ENCODE measurements at places on chromosomes 16 and 17.

DNA sequence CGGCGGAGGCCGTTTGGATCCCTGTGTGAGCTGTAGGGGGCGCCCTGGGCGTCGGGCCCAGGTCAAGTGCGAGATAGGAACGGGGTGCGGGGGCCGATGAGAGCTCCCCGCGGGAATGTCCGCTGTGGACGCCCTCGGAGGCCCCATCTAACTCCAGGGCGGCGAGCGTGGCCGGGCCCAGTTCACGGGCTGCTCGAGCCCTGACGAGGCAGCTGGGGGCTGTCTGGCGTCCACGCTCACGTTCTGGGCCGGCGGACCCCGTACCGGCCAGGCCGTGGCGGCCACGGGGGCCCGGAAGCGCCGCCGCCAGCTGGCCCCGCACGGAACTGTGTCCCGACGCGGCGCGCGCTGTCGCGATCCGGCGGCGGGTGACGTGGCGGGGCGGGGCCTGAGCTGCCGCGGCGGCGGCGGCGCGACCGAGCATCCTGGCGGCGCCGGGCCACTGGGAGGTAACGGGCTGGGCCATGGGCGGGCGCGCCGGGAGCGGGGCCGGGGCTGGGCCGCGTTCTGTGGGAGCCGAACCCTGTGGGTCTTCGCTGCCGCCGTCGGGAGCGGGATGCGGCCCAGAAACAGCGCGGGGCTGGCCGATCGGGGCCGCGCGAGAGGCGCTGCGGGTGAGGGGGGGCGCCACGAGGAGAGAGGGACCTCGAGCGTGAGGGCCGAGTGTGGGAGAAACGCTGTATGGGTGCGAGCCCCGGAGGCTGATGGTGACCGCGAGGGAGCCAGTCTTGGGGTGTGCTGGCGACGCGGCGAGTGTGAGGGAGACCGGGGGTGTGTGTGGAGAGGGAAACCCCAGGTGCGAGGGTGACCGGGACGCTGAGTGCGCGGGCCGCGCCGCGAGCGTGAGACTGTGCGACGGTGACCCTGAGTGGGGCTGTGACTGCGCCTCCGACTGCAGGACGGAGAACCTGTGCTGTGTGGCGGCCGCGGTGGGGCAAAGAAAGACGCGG lies at the start of gene SLC7A6:
SLC7A6 (plus strand) TSS at position 399 of the 950 bp plus-strand sequence. CDS start 10,201 bp downstream, outside the sequence.
- DNase-seq: no peak

DNA sequence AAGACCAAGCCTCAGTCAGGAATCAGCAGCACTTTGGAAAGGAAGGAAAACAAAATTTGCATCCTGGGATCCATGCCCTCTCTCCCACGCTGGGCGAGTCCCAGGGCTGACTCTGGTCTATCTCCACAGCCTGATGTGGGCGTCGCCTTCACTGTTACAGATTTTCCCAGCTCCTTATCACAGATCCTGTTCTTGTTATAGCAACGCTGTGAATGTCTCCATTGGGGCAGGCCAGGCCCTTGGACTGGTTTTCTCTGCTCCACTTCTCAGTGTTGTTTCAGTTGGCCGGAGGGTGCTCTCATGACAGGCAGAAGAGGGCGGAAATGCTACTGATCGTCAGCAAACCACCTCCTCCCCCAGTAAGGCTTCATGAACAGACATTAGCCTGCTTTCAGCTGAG lies 127.9 kb upstream of the CDH11 start:
- no peak for DNase-seq

GRCh38 chr17:81404558-81405165 lies 9.4 kb downstream of the BAHCC1 start:
- DNase-seq: no peak

DNA sequence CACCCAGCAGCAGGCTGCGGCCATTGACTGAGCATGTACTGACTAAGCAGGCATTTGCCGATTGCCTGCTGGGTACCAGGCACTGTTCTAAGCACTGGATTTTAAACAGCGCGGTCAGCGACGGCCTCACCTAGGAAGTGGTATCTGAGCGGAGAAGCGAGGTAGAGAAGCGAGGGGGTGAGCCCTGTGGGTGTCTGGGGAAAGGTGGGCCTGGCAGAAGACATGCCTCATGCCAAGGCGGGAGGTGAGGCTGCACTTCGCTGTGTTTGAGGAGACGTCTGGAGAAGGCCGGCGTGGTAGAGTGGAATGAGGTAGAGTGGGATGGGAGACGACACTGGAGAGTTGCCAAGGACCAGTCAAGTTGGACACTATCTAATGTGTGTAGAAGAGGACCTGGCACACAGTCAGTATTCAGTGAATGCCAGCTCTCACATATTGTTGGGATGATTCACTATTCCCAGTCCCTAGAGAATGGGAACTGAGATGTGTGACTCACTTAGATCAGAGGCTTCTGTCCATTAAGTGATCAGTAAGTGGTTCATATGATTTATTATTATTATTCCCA lies 14.4 kb downstream of the SYCE1L start:
- no peak for DNase-seq

DNA sequence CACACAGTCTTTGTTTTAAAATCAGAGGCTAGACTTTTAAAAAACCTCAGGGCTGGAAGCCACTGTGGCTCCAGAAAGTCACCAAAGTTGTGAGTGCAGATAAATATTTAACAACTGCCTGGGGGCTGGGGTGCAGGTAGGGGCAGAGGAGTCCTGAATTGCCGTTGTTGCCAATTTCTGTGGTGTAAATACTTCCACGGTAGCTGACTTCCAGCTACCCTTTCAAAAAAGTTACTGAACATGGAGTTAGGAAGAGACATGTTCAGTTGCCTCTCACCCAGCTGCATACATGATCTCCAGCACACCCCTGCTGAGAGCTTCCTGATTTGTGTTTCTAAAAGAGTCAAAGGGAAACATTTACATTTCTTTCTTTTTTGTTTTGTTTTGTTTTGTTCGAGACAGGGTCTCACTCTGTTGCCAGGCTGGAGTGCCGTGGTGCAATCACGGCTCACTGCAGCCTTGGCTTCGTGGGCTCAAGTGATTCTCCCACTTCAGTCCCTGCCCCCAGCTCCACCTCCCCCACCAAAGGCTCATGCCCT lies 58.7 kb downstream of the PLXDC1 start:
- DNase-seq: peak; percentile 22

GRCh38 chr17:80104321-80104955 lies 3.1 kb downstream of the GAA start:
- no peak for DNase-seq

DNA sequence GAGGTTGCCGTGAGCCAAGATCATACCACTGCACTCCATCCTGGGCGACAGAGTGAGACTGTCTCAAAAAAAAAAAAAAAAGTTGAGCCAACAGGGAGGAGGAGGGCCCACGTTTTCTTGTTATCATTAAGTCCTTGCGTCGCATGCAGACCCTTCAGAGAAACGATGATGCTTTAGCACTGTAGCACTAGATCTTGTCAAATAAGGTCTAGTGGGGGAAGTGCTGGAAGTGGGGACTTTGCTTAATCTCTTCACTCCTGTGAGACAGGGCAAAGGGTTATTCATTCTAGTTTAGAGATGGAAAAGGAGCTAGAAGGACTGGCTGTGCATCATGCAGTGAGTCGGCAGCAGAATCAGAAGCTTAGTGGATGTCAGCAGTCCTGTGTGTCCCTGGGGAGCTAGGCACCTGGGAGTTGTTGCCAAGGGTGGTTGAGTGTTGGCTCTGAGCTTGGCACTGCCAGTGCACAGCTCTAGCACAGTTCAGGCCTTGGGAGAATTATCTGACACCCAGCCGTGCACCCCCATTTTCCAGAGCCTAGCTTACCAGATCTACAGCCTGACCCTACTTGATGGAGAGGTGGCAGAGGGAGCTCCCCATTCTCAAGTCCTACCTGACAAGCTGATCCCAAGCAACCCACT lies 33.4 kb upstream of the TBX2 start:
- no peak for DNase-seq

DNA sequence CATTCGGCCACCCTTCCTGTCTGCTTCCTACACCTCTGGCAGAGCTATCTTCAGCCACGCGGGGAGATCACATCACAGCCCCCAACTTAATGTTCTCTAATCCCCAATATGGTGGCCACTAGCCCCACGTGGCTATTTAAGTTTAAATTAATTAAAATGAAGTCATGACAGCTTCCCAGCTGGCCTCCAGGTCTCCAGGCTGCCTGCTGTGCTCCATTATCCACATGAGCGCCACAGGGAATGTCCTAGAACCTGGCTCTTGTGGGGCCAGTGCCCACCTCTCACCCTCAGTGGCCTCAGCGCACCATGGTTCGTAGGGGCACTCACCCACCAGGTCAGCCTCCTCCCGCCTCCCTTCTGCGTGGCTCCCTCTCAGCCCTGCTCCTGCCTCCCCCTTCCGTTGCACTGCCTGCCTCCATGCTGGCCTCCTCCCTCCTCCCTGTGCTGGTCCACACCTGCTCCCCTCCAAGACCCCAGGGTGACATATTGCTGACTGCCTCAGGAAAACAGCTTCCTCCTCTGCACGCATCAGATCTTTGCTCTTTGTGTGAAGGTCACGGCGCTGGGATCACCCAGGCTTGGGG lies 47.7 kb downstream of the IRF8 start:
- DNase-seq: no peak

- DNase-seq: no peak
Observed at GRCh38 chr17:6290488-6291196, 144.3 kb downstream of the AIPL1 start.

GRCh38 chr17:28897769-28898526 lies 415 bp upstream of the FLOT2 start:
- DNase-seq: no peak

GRCh38 chr17:334974-335481 lies 17.6 kb downstream of the RPH3AL start:
- DNase-seq: no peak

GRCh38 chr17:27105636-27106035 lies 188.3 kb upstream of the WSB1 start:
- no peak for DNase-seq

- no peak for DNase-seq
Observed at GRCh38 chr17:71184716-71185115, 936.1 kb upstream of the SOX9 start.

- DNase-seq: no peak
Observed at GRCh38 chr16:3819175-3819527, 61.4 kb downstream of the CREBBP start.

- DNase-seq: no peak
Observed at GRCh38 chr16:89200124-89200849, at the start of gene SLC22A31. SLC22A31 (minus strand) TSS chr16:89200537; CDS start chr16:89200501, 36 bp downstream.

GRCh38 chr17:72853440-72854415 lies 238.8 kb downstream of the SLC39A11 start:
- DNase-seq: no peak

- no peak for DNase-seq
Observed at GRCh38 chr16:8310323-8310722, 280.0 kb downstream of the TMEM114 start.

DNA sequence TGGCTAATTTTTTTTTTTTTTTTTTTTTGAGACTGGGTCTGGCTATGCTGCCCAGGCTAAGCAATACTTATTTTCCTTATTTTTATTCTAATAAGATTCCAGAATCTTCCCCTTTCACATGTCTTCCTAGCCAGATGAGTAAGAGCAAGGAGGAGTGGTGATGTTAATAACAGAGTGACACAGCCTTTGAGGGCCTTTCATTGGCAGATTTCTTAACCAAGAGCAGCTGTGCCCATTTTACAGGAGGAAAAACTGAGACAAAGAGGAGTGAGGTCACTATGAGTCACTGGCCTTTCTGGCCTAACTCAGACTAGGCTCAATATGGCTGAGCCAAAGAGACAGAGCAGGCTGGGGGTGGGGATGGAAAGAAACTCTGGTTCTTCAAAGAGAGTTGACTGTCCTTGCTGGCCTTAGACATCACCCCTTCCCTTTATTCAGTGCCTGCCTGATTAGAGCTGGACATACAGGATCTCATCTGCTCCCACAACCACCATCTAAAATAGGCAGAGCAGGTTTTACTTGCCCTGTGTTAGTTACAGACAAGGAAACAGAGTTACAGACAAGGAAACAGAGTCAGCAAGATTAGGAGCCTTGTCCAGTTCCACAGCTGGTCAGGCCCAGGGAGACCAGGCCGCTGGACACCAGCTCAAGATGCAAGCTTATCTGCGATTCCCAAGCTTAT lies 50.0 kb upstream of the TOB1 start:
- DNase-seq: no peak

DNA sequence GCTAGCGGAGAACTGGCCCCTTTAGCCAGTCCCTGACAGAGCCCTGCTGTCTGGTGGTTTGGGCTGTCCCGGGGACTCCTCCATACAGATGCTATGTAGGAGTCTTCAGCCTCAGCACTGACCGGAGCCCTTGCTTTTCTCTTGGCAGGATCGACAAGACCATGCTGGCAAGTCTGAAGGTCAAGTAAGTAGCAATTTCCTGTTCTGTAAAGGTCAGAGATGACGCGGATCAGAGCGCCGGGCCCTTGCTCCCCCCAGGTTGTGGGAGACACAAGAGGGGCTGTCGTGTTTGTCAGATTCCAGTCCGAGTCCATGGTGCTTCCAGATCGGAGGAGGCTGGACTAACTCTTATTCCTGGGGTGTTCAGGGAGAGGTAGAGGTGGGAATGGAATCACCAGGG lies 4.1 kb downstream of the RAP1GAP2 start:
- no peak for DNase-seq

- no peak for DNase-seq
Observed at GRCh38 chr17:81388091-81388611, 7.1 kb upstream of the BAHCC1 start.

- DNase-seq: no peak
Observed at GRCh38 chr17:19470530-19471261, 59.7 kb downstream of the RNF112 start.

GRCh38 chr16:5790512-5790911 lies 692.9 kb upstream of the EEF2KMT start:
- no peak for DNase-seq

GRCh38 chr16:70630960-70631745 lies 15.2 kb upstream of the IL34 start:
- DNase-seq: no peak

DNA sequence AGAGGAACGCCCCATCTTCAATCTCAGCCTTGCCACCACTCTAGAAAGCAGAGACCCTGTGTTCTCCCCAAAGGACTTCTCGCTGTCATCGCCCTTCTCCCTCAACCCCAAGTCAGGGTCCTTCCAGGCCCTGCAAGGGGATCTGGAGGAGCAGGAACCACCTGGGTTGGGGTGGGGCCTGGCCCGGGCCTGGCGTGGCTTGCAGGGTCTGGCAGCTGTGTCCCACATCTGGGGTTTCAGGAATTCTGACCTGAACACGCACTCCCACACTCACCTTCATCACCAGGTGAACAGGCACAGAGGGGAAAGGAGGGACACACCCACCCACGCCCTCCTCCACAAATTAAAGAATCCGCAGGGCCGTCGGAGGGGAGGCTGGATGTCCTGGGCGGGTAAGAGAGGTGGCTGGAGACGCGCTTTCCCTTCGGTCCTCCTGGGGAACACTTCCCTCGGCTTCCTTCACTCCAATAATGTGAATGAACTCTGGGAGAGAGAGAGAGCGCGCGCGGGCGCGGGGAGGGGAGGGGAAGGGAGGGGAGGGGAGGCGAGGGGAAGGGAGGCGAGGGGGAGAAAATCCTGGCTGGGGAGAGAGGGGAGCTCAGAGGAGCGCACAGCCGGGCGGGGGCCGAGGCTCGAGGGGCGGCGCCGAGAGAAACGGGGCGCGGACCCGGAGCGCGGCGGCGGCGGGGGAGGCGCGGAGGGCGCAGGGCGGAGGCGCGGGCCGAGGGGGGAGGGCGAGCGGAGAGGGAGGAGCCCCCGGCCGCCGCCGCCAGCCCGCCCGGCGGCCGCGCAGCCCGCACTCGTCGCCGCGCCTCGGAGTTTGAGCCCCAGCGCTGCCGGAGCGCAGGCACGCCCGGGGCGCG lies at the start of gene CACNG4:
CACNG4 (plus strand) TSS at position 799 of the 863 bp plus-strand sequence. CDS start 205 bp downstream, outside the sequence.
- DNase-seq: no peak

GRCh38 chr17:78144736-78145641 lies 1.2 kb upstream of the C17orf99 start:
- no peak for DNase-seq
